IPS DF 19.7 (cell line): ENCODE measurements at places on chromosomes 13 and 19.

GRCh38 chr13:77339408-77339807, 12.5 kb upstream of the MYCBP2 start:
- DNase-seq: no peak

DNA sequence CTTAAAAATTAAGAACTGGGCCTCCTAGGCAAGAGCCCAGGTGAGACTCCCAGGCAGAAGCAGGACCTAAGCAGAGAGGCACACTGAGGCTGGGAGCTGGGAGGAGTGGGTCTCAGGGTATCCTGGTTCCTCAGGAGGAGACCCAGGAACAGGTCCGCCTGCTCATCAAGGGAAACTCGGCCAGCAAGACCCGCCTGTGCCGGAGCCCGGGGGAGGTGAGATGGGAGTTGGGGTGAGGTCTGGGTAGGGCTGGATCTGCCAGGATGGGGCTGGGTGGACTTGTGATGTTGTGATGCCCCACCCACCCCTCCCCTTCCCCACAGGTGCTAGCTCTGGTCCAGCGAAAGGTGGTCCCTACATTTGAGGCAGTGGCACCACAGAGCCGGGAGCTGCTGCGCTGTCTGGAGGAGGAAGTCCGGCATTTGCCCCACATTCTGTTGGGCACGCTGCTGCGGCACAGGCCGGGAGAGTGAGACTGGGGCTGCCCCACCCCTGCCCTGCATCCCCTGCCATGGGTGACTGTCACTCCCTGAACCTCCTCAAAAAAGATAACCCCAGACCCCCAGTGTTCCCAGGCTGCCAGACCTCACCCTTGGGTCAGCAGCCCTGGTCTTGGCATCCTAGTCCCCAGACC, 6.9 kb downstream of the HAUS5 start:
- DNase-seq: no peak

GRCh38 chr19:44570984-44571684, 41.7 kb upstream of the CEACAM20 start:
- no peak for DNase-seq

DNA sequence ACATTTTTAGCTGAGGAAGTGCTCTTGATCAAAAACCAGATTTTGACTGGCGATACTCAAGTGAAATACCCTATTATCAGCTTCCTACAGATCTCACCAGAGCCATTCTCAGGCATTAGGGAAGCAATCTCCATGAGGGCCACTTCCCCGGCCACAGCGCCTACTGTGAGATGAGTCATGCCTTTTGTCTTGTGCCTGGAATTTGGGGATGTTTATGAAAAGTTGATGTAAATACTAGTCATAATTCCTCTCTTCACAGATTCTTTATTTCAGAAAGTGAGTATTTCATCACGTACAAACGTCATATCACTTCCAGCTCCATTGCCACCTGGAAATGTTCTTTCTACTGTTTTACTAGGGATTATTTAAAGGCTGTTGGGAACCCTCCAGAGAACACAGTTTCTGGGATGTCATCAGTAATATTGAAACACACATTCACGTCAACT, 25.3 kb upstream of the SLC46A3 start:
- no peak for DNase-seq

DNA sequence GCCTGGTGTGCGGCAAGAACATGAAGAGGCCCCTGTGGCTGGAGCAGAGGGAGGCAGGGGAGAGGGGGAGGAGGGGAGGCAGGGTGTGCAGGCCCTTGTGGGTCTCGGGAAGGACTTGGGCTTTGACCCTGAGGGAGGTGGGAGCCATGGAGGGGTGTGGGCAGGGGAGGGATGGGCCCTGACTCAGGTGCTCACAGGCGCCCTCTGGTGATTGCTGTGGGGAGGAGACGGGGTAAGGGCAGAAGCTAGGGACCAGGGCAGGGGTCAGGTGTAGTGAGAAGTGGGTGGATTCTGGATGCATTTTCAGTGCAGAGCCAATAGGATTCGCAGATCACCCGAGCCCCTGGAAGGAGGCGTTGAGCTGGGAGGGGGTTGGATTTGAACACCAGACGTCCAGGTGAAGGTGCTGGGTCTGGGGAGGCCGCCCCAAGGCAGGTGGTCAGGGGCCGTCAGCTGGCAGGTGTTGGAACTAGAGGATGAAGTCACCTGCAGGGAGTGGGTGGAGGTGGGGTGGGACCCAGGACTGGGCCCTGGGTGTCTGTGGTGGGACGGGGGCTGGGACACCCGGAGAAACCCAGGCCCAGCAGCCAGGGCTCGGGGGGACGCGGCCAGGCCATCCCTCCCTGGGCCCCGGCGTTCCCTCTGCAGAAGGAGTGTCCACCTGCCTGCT, 185.4 kb downstream of the KDM4B start:
- DNase-seq: no peak

GRCh38 chr19:8255426-8256125, 46.4 kb downstream of the CERS4 start:
- DNase-seq: no peak

DNA sequence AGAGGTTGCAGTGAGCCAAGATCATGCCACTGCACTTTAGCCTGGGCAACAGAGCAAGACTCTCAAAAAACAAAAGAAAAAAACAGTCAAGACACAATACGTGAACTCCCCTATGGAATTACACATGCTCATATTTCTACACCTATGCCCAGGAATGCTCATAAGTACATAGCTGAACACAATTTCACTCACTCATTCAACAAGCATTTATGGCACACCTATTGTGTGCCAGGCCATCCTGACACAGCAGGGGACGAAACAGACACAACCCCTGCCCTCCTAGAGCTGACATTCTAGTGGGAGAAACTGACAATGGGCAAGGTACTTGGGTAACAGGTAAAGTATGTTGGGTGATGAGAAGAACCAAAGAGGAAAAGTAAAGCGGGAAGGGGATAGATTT, 9.5 kb downstream of the AXL start:
- DNase-seq: no peak
